T-helper 2 cell (primary cell): ENCODE measurements at places on chromosomes 13 and 19.
A peak's percentile ranks its signal among the peaks of the same experiment; 100 is the strongest.

DNA sequence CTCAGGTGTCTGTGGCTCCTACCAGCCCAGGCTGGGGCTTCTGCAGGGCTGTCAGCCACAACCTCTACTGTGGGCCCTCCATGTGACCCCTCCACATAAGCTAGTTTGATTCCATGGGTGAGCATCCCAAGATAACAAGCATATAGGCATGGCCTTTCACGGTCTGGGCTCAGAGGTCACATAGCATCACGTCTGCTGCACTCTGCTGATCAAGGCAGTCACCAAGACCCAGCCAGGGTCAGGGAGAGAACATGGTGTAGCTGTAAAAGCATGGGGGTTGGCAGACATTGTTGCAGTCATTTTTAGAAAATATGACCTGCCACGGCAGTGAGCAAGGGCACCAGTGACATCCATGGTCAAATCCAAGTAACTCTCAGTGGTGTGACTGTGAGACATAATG lies 698.8 kb downstream of the UQCRFS1 start:
- DNase-seq = no peak

- no peak for DNase-seq
These were observed 7.9 kb downstream of the CDC37 start for GRCh38 chr19:10395436-10395835.

GRCh38 chr13:46636451-46636850 lies 83.5 kb downstream of the LRCH1 start:
- DNase-seq = no peak

GRCh38 chr19:12521996-12522395 lies 29.3 kb downstream of the ZNF564 start:
- peak; percentile 22 for DNase-seq

GRCh38 chr13:110446575-110446890 lies 115.0 kb downstream of the RAB20 start:
- DNase-seq = no peak

DNA sequence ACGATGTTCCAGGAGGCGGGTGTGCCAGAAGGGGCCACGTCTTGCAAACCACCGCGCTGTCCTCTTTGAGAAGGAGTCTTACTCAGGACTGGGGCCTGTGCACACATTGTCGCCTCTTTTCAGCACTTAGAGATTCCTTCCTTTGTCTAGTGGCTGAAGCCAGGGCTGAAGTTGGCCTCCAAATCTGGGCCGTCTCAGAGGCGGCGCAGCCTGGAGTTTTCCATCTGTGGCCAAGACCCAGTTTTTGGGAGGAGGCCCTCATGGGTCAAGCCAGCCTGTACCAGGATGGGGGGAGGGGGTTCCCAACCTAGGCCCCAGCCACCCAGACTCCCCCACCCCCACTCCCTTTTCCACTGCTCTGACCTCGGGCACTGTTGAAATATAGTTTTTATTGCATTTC lies 11.8 kb downstream of the ANO8 start:
- no peak for DNase-seq

DNA sequence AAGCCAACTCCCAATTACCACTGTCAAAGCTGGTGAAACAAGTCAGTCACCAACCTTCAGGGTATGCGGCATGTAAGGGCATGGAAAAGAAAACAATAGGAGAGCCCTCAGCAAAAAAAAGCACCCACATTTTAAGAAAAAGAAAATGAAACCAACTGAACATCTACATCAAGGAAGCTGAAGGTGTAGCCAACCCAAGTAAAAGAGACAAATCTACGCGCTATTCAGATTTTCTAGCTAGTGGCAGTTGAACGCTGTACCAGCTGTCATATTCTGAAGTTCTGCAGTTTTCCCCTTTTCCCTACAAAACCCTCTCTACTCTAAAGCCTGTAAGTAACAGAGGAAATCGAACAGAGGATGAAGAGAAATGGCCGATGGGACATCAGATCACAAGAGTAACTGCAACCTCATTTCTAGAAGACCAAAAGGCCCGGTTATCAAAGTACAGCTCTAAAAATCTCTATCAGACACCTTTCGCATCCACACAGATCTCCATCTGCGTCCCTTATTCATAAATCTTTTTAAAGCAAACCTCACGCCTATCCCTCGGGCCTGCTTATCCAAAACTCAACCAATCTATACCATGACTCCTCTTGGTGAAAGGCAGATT lies 1.4 kb downstream of the MYCBP2 start:
- no peak for DNase-seq

GRCh38 chr13:59461411-59461810 lies 702.3 kb downstream of the DIAPH3 start:
- DNase-seq = no peak

- DNase-seq = no peak
These were observed 1964.1 kb downstream of the PCDH9 start for GRCh38 chr13:65265988-65266387.

DNA sequence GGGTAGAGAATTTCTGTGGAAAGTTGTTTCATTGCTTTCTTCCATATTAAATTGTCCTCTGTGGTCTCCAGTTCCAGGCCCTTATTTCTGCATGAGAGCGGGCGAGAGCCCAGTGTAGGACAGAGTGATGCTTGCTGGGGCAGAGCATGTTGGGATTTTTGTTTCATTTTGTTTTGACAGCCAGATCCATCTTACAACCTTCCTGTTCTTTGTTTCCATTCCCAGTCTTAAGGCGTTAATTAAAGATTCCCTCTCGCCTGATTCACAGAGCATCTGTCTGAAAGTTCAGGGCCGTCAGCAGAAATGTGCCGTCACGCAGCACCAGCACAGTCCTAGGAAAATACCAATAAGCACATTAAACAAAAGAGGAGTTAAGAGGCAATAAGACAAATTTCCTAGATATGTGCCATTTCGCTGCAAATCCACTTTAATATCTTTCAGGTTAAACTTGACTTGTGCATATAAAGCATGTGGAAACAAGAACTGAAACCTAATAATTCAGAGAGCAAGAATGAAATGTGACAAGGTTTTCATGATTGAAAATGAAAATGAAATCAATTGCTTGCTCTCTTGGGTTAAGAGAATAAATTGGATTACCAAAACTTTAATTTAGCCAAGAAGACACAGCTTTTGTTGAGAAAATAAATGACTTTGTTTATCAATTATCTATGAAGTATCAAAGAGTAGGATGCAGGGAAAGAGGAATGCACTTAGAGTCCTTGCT lies 210.7 kb upstream of the SLC10A2 start:
- no peak for DNase-seq

- no peak for DNase-seq
These were observed 16.3 kb downstream of the CATSPERG start for GRCh38 chr19:38351865-38352395.

- DNase-seq = no peak
These were observed 127.6 kb downstream of the TNFRSF19 start for GRCh38 chr13:23697772-23698313.

DNA sequence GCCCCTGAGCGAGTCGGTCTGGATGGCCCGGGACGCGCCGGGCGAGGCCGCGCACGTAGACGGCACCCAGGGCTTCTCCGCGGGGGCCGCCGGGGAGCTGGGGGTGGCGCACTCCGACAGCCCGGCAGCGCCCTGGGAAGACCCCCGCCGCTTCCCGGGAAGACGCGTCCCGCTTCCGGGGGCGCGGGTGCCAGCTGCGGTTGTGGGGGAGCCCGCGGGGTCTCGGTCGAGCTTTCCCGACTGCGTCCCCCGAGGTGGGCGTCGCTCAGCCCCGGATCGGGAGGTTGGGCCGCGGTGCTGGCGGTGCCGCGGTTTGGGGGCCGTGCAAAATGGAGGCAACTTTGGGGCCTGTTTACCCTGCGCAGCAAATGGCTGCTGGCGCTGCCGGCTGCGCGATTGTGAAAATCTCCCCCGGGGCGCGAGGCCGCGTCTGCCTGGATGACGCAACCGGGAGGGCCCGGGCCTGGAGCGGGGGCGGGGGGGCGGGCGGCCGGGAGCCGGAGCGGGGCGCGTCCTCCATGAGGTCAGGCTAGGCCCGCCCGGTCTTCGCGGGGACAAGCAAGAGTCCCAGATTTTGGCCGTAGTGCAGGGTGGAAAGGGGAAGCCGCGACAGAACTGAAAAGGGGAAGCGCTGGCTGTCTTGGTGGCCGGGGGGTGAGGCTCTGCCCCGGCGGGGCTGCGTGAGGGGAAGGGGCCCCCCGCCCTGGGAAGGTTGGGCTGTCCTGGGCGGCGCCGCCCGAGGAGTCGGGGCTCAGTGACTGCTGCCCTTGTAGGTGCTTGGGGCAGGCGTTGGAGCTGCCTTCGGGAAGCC lies 11.3 kb downstream of the PEAK3 start:
- DNase-seq = peak; percentile 82

- no peak for DNase-seq
These were observed 47.2 kb downstream of the COMP start for GRCh38 chr19:18743784-18744418.

- no peak for DNase-seq
These were observed 17.5 kb downstream of the SYDE1 start for GRCh38 chr19:15124572-15125231.

- DNase-seq = no peak
These were observed 638 bp downstream of the USPL1 start for GRCh38 chr13:30618186-30618929.

- DNase-seq = no peak
These were observed 7.1 kb downstream of the RBM26 start for GRCh38 chr13:79398915-79399314.

GRCh38 chr19:10243606-10244005 lies 8.4 kb upstream of the MRPL4 start:
- no peak for DNase-seq

- DNase-seq = no peak
These were observed 4.7 kb upstream of the CEACAM5 start for GRCh38 chr19:41703602-41704293.

DNA sequence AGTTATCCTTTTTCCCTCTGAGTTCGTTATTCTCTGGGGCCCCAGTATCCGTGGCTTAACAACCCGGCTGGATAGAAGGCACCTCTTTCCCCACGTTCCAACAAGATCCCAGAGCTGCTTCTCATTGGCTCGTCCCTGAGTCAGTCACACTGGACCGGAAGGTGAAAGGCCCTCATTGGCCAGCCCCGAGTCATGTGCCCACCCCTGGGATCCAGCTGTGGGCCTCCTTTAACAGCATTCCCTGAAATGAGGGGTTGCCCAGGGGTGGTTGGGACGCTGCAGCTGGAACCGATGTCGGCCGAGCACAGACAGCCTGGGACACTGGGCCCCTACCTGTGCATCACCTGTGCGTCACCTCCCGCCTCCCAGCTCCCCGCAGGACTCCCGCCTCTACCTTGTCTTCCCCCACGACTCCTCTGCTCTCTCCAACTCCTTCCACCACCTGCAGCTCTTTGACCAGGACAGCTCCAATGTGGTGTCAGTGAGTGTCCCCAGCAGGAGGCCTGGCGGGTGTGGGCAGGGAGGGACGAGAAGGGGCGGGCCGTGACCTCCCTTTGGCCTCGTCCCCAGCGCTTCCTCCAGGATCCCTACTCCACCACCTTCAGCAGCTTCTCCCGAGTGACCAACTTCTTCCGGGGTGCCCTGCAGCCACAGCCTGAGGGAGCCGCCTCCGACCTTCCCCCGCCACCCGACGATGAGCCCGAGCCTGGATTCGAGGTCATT lies 4.3 kb downstream of the TBC1D17 start:
- DNase-seq = no peak

GRCh38 chr19:35055715-35056179 lies 14.2 kb downstream of the HPN start:
- no peak for DNase-seq

DNA sequence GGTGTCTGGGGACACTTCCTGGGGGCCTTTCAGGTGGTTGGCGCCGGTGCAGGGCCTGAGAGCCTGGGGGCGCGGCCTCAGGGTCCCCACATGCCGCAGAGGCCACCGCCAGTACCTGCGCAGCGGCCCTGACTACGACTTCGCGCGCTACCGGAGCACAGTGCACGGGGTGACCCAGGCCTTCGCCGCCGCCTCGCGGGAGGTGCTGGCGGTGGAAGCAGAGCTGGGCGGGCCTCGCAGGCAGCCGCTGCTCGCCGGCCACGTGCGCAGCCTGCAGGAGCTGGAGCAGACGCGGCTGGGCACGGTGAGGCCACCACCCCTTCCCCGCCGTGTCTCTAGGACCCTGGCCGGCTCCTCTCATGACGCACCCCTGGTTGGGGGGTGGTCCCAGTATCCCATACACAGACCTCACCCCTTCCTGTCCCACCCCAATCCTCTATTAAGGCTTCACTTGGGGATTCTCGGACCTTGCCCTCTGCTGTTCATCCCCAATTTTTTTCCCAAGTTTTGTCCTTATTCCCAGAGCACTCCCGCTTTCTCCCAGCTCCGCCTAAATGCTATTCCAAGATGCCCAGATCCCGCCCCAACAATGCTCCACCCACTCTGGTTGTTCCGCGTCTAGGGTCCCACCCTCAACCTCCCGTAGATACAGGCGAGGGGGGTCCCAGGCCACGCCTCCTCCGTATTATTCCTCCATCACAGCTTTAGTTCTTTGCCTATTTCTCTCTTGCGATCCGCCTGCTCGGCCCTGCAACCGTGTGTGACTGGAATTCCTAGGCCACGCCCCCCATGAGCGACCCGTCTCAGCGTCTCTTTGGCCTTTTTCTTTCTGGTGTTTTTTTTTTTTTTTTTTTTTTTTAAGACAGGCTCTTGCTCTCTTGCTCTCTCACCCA lies 1.0 kb downstream of the REX1BD start:
- peak; percentile 52 for DNase-seq

DNA sequence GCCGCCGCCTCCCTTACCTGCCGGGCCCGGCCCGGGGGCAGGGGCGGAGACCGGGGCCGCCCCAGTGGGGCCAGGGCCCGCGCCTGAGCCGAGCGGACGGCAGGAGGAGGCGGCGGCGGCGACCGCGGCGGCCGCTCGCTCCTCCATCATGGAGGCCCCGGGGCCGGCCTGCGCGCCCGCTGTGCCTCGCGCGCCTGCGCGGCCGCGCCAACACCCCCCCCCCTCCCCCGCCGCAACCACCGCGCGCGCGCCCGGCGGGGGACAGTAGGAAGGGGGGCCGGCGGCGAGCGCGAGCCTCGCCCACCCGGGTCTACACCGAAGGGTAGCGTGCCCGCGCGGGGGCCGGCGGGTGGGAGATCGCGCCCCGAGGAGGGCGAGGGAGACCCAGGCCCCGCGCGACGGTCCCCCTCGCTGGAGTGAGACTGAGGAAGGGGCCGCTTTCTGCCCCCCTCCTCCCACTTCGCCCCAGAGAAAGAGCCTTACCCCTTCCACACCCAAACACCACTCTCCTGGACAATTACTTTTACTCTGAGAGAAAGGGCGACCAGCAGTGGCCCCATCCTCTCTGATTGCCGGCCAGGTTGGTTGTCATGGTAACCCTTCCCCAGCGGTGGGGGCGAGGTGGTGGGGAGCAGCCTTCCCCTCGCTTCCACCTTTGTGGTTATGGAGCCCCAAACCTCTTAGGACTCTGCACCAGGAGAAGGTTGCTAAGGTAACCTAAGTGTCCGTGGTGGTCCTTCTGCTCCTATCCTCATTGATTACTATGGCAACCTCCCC lies at the start of gene STRN4:
STRN4 (minus strand) TSS at position 170 of the 777 bp plus-strand sequence; CDS start at position 150, 20 bp downstream.
- peak; percentile 23 for DNase-seq

DNA sequence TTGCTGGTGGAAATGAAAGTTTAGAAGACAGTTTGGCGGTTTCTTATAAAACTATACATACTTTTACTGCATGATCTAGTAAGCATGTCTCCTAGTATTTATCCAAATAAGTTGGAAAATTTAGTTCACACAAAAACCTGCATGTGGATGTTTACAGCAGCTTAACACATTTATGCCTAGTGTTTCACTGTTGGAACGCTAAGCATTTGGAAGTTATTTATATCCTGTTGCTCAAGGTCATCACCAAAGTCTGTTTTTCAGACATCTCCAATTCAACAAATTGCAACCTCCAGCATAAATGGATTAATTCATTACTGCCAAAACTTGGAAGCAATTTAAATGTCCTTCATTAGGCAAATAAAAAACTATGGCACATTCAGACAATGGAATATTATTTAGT lies 461.8 kb downstream of the SUCLA2 start:
- no peak for DNase-seq
